Activated CD8-positive, alpha-beta memory T cell treated with anti-CD3 and anti-CD28 coated beads, Interleukin-2, amount 10 ng/mL, durations not matched to agents 7 days and 5 days (primary cell): ENCODE measurements at places on chromosomes 5 and 9.

DNA sequence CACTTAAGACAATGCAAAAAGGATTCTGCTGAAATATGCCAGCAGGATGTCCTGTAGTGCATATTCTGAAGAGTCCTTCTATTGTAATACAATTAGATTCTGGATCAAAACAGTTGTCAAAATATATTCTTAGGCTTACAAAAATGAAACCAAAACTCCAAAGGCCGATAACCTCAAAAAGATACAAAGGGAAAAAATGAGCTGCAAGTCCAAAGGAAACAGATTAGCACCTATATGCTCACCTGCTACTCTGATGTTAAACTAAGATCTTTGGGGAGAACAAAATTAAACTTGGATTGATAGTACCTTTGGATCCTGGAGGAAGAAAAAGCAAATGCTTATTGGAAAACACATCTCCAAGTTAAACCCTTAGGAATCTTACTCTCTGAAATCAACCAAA is 397.1 kb downstream of the SPATA31D1 start:
- H3K36me3 ChIP-seq = no peaks in the 10 kb centered on the region
- no peaks in the 10 kb centered on the region for H3K4me1 ChIP-seq

DNA sequence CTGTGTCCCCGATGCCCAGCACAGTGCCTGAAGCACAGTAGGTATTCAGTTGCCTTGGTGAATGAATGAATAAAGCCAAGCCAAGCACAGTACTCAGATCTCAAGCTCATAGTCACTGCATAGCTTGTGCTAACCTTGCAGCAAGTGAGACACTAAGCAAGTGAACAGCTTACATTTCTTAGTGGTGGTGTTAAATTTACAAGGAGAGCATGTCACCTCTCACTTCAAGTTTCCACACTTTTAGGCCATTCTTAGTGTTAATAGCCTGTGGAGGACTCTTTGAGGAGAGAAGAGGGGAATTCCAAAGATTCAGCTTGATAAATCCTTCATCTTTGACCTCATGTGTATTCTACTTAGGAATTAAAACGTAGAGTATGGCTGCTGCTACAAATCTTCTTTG is 104.7 kb downstream of the C9orf152 start:
- no peaks in the 10 kb centered on the region for H3K4me1 ChIP-seq
- no peaks in the 10 kb centered on the region for H3K36me3 ChIP-seq
- H3K27ac ChIP-seq = no peak overlapping the region
- no peak overlapping the region for H3K4me3 ChIP-seq
- no peaks in the 10 kb centered on the region for H3K27me3 ChIP-seq
- DNase-seq = no peak

GRCh38 chr5:32600054-32600622 is 14.8 kb downstream of the SUB1 start:
- peaks cover 76% of the 10 kb centered on the region for H3K36me3 ChIP-seq
- no peak for DNase-seq
- peaks cover 50% of the 10 kb centered on the region for H3K4me1 ChIP-seq
- no peaks in the 10 kb centered on the region for H3K27me3 ChIP-seq

GRCh38 chr5:157718519-157718918 is 12.7 kb upstream of the THG1L start:
- peaks cover 7% of the 10 kb centered on the region for H3K36me3 ChIP-seq
- no peaks in the 10 kb centered on the region for H3K27me3 ChIP-seq
- H3K4me1 ChIP-seq = peaks cover 33% of the 10 kb centered on the region
- DNase-seq = no peak
- peak overlapping the region; percentile 75 for H3K27ac ChIP-seq

GRCh38 chr9:133812077-133812868 is 74.1 kb upstream of the SARDH start:
- H3K4me1 ChIP-seq = no peaks in the 10 kb centered on the region
- DNase-seq = no peak
- no peak overlapping the region for H3K27ac ChIP-seq
- H3K4me3 ChIP-seq = no peak overlapping the region
- H3K36me3 ChIP-seq = no peaks in the 10 kb centered on the region
